ENCODE measurements at places on chromosomes 2 and 18. TPM values are rescaled to one million over a fixed set of nuclear protein-coding genes. Genes with fewer than 3 reads are reported as not detected.

Gene SP140
- total RNA-seq, result 2.6 TPM

Gene MTIF2
- 49.8 TPM for total RNA-seq

Gene VIL1
- total RNA-seq, result 0.49 TPM

Gene TANC1
- 15.1 TPM for total RNA-seq

Gene KCNS3
- 5.2 TPM for total RNA-seq

Gene CRACDL
- 1.1 TPM for total RNA-seq

Gene MAB21L4
- total RNA-seq, result not detected

Gene AQP12B
- total RNA-seq, result not detected

Gene GAD1
- 11.0 TPM for total RNA-seq

Gene LOXHD1
- not detected for total RNA-seq

DNA sequence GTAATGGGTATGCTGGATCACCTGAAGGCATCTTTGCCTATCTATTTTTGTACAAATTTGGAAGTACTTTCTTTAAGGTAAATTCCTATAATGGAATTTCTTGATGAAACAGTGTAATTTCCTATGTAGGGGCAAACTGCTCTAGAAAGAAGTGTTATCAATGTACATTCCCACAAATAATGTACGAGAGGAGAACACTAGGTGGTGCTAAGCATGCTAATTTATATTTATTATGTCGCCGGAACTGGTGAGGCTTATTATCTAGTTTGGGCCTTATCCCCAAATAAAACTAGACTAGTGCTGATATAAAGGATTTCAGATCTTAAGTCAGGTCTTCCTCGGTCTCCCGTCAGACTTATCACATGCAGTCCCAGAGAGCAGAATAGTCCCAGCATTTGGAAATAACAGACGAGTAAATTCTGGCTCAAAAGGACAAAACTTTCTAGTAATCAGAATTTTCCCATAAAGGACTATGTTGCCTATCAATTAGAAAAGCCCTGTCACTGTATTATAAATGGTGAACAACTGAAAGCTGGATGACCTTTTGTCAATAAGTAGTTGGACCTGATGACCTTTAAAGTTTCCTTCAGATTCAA, 86.9 kb upstream of the RBBP8 start:
- no peak overlapping the region for H3K27ac ChIP-seq
- no peaks in the 10 kb centered on the region for H3K36me3 ChIP-seq
- H3K4me1 ChIP-seq, result peaks cover 14% of the 10 kb centered on the region
- no peak overlapping the region for H3K4me3 ChIP-seq
- no peaks in the 10 kb centered on the region for H3K27me3 ChIP-seq
- DNase-seq, result peak; percentile 21

GRCh38 chr2:151695778-151696177, 38.5 kb downstream of the NEB start:
- no peak overlapping the region for H3K4me3 ChIP-seq
- no peak overlapping the region for H3K27ac ChIP-seq

DNA sequence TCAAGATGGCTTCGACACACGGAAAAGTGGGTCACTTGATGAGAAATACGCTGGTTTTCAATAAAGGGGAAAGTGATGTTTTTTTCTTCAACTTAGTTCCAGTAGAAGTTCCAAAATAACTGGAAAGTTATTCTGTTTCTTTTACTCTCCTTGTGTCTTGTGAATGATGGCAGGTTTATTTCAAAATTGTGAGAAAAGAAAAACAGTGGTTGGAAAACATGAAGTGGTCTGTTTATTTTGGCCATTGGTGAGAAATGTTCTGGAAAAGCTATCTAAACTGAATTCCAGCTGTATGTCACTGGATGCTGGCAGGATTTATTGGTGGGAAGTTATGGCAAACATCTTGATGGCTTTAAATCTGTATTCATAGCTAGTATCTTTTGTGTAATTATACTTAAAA, 484.1 kb downstream of the DCC start:
- H3K27me3 ChIP-seq, result no peaks in the 10 kb centered on the region
- no peaks in the 10 kb centered on the region for H3K4me1 ChIP-seq
- DNase-seq, result no peak

GRCh38 chr2:128416806-128417205, 98.1 kb upstream of the HS6ST1 start:
- H3K36me3 ChIP-seq, result no peaks in the 10 kb centered on the region
- no peak overlapping the region for H3K4me3 ChIP-seq
- no peaks in the 10 kb centered on the region for H3K4me1 ChIP-seq
- no peak overlapping the region for H3K27ac ChIP-seq

- H3K4me3 ChIP-seq, result no peak overlapping the region
- no peak overlapping the region for H3K27ac ChIP-seq
- no peaks in the 10 kb centered on the region for H3K36me3 ChIP-seq
- no peaks in the 10 kb centered on the region for H3K4me1 ChIP-seq
These were observed 224.8 kb downstream of the NUP35 start for GRCh38 chr2:183349091-183349490.

GRCh38 chr2:54285451-54285850, 29.4 kb upstream of the TSPYL6 start:
- no peak for DNase-seq
- no peaks in the 10 kb centered on the region for H3K4me1 ChIP-seq
- no peak overlapping the region for H3K27ac ChIP-seq
- H3K27me3 ChIP-seq, result no peaks in the 10 kb centered on the region
- H3K4me3 ChIP-seq, result no peak overlapping the region

- no peaks in the 10 kb centered on the region for H3K4me1 ChIP-seq
- H3K27ac ChIP-seq, result no peak overlapping the region
- H3K36me3 ChIP-seq, result no peaks in the 10 kb centered on the region
- no peak overlapping the region for H3K4me3 ChIP-seq
- no peak for DNase-seq
These were observed 29.2 kb downstream of the PARD3B start for GRCh38 chr2:204574486-204574885.

DNA sequence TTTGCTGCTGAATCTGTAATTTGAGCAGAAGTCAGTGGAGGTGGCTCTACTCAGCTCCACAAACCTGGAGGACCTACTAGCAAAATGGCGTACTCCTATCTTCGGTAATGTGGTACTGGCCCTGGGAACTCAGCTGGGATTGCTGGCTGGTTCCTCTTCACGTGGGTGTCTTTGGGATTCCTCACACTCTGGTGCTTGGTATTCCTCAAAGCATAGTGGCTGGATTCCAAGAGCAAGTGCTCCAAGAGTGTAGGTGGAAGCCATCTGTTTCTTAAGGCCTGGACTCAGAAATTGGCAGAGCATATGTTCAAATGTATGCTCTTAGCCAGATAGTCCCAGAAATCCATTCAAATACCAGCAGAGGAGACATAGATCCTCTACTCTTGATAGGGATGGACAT, 281.9 kb upstream of the CDH7 start:
- H3K36me3 ChIP-seq, result no peaks in the 10 kb centered on the region
- no peaks in the 10 kb centered on the region for H3K27me3 ChIP-seq
- H3K27ac ChIP-seq, result no peak overlapping the region
- no peak for DNase-seq
- H3K4me3 ChIP-seq, result no peak overlapping the region

DNA sequence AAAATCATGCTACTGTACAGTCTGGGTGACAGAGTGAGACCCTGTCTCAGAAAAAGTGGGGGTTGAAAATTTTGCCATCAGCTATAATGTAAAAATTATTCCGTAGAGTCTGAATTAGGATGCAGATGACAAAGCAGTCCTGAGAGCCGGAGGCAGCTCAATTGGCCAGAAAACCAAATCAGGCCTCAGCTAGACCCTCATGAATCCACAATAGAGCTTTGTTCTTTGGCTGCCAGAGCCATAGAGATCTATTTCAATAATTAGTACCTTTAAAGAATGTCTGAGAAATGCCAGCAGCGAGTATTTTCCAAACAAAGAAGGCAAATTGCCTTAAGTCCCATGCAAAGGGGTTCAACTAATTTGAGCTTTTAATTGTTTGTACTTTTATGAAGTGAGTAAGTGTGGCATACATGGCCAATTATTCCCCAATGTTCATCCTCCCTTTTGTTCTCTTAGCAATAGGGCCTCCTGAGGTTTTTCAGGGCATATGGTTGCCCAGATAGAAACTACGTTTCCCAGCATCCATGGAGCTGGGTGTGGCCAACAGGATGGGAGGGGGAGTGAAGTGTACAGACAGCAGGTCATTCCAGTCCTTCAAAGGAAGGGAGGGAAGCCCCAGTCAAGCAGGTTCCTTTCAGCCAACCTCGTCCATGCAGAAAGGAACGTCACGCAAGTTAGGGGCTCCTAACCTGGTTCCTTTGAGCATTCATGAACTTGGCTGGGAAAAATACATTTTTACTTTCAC, 211.3 kb upstream of the APCDD1 start:
- no peak overlapping the region for H3K4me3 ChIP-seq
- DNase-seq, result no peak
- H3K36me3 ChIP-seq, result no peaks in the 10 kb centered on the region
- H3K27ac ChIP-seq, result no peak overlapping the region
- peaks cover 5% of the 10 kb centered on the region for H3K27me3 ChIP-seq

DNA sequence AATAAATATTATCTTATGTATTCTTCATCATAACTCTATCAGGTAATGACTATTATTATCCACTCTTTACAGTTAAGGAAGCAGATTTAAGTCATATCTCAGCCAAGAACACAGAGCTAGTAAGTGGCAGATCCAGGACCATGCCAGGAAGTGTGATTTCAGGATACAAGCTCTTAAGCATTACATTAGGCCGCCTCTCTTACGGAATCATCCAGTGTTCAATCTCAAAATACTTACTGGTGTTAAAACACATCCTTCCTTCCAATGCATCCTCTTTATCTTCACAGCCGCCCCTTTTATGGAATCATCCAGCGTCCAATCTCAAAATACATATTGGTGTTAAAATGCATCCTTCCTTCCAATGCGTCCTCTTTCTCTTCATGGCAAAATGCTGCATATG, 14.7 kb upstream of the RGPD4 start:
- DNase-seq, result no peak
- no peaks in the 10 kb centered on the region for H3K4me1 ChIP-seq
- H3K4me3 ChIP-seq, result no peak overlapping the region
- no peak overlapping the region for H3K27ac ChIP-seq

- no peak overlapping the region for H3K4me3 ChIP-seq
- no peaks in the 10 kb centered on the region for H3K27me3 ChIP-seq
- H3K27ac ChIP-seq, result no peak overlapping the region
- no peaks in the 10 kb centered on the region for H3K4me1 ChIP-seq
These were observed 223.7 kb downstream of the CYP26B1 start for GRCh38 chr2:71923887-71924533.

GRCh38 chr2:31274401-31275075, 40.6 kb downstream of the EHD3 start:
- peaks cover 7% of the 10 kb centered on the region for H3K27me3 ChIP-seq
- DNase-seq, result no peak
- H3K4me3 ChIP-seq, result no peak overlapping the region
- H3K4me1 ChIP-seq, result no peaks in the 10 kb centered on the region
- no peak overlapping the region for H3K27ac ChIP-seq
- H3K36me3 ChIP-seq, result no peaks in the 10 kb centered on the region

DNA sequence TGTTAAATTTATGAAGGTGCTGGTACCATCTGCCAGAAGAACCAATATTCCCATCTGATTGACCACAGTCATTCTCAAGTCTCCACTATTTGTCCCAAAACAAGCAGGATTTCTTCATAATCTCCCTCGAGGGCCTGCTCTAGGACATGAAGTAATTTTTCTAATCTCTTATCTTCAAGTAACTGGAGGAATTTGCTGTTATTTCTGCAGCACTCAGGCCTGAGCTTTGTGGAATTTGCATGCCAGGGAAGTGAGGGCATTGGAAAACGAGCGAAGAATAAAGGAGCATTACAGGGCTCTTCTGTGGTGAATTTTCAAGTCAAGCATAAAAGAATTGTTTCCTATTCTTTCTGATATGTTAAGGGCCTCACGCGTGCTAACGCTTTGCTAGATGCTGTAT, 161.2 kb upstream of the EPAS1 start:
- no peaks in the 10 kb centered on the region for H3K36me3 ChIP-seq
- no peaks in the 10 kb centered on the region for H3K4me1 ChIP-seq
- no peak overlapping the region for H3K27ac ChIP-seq
- H3K27me3 ChIP-seq, result no peaks in the 10 kb centered on the region

GRCh38 chr2:122032264-122032645, 276.8 kb downstream of the TSN start:
- no peaks in the 10 kb centered on the region for H3K4me1 ChIP-seq
- no peaks in the 10 kb centered on the region for H3K36me3 ChIP-seq
- no peak for DNase-seq
- no peak overlapping the region for H3K27ac ChIP-seq
- no peak overlapping the region for H3K4me3 ChIP-seq

- H3K27ac ChIP-seq, result no peak overlapping the region
- H3K4me3 ChIP-seq, result no peak overlapping the region
- no peaks in the 10 kb centered on the region for H3K36me3 ChIP-seq
- no peak for DNase-seq
- peaks cover 13% of the 10 kb centered on the region for H3K27me3 ChIP-seq
These were observed 334.9 kb upstream of the THUMPD2 start for GRCh38 chr2:40113997-40114396.

DNA sequence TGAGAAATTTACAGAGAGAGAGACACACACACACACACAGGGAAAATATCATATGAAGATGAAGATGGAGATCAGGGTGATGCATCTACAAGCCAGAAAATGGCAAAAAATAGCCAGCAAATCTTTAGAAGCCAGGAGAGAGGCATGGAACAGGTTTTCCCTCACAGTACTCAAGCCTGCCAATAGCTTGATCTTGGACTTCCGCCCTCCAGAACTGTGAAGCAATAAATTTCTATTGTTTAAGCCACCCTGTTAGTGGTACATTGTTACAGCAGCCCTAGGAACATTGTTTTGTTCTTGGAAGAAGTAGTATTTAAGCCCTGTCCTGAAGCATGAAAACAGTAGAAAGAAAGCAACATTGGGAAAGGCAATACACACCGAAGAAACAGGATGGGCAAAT, 292.0 kb upstream of the LRP1B start:
- no peaks in the 10 kb centered on the region for H3K4me1 ChIP-seq
- no peak overlapping the region for H3K4me3 ChIP-seq
- H3K27ac ChIP-seq, result no peak overlapping the region
- no peaks in the 10 kb centered on the region for H3K27me3 ChIP-seq
- DNase-seq, result no peak

DNA sequence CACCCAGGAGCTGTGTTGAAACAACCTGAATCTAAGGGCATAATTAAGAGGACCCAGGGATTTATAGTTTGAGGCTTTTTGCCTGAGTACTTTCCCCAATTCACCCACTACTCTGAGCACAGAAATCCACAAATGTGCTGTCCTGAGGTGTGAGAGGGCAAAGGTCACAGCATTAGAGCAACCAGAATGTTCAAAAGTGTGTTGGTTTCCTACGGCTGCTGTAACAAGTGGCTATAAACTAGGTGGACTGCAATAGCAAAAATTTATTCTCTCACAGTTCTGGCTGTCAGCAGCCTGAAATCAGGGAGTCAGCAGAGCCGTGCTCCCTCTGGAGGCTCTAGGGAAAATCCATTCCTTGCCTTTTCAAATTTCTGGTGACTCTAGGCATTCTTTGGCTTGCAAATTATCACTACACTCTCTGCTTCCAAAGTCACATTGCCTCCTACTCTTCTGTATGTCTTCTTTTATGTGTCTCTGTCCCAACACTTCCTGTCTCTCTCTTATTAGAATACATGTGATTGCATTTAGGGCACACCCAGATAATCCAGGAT, 91.4 kb upstream of the TACR1 start:
- no peaks in the 10 kb centered on the region for H3K36me3 ChIP-seq
- no peak overlapping the region for H3K27ac ChIP-seq
- H3K4me1 ChIP-seq, result no peaks in the 10 kb centered on the region
- no peak for DNase-seq
- H3K4me3 ChIP-seq, result no peak overlapping the region

All from HCT116 (cell line).